ENCODE measurements at places on chromosomes 4 and X. TPM values are rescaled to one million over a fixed set of nuclear protein-coding genes. Genes with fewer than 3 reads are reported as not detected.

The NEUROG2 gene
- total RNA-seq = not detected

The IRF2 gene
- 10.0 TPM for total RNA-seq

The ADGRA3 gene
- 17.4 TPM for total RNA-seq

The MAGEA12 gene
- 0.15 TPM for total RNA-seq

The CLTRN gene
- total RNA-seq = 0.82 TPM

The SHROOM2 gene
- total RNA-seq = 0.73 TPM

The PDHA2 gene
- total RNA-seq = not detected

The SUPT20HL2 gene
- total RNA-seq = not detected

The TMEM150C gene
- total RNA-seq = 1.4 TPM

The VAMP7 gene
- 32.1 TPM for total RNA-seq

The ASMT gene
- 0.44 TPM for total RNA-seq

The FAM47E gene
- not detected for total RNA-seq

The ADH7 gene
- total RNA-seq = not detected

The KANTR gene
- 2.1 TPM for total RNA-seq

The MYOZ2 gene
- not detected for total RNA-seq

The SPANXD gene
- total RNA-seq = not detected

The F8A3 gene
- total RNA-seq = 0.55 TPM

The IDUA gene
- total RNA-seq = 13.4 TPM

The GPM6B gene
- total RNA-seq = 0.09 TPM

The CHM gene
- 8.6 TPM for total RNA-seq

The MFAP3L gene
- 3.9 TPM for total RNA-seq

The COQ2 gene
- total RNA-seq = 17.2 TPM

The EPHA5 gene
- total RNA-seq = 0.17 TPM

The AREG gene
- 31.2 TPM for total RNA-seq

The BEX3 gene
- 264 TPM for total RNA-seq

The TCEANC gene
- total RNA-seq = 0.86 TPM

The DCAF8L2 gene
- not detected for total RNA-seq

The NHSL2 gene
- total RNA-seq = 0.37 TPM

The TRIM61 gene
- not detected for total RNA-seq

The LRIT3 gene
- total RNA-seq = not detected

The PRRG3 gene
- not detected for total RNA-seq

The PRICKLE3 gene
- total RNA-seq = 12.4 TPM

The OTC gene
- total RNA-seq = not detected

The FOXP3 gene
- total RNA-seq = 0.14 TPM

The TEX13B gene
- not detected for total RNA-seq

The MTTP gene
- total RNA-seq = not detected

The HHIP gene
- 0.60 TPM for total RNA-seq

The MAGEA2B gene
- not detected for total RNA-seq

The SMIM43 gene
- 0.16 TPM for total RNA-seq

The RNF212 gene
- 2.3 TPM for total RNA-seq

The TCEAL6 gene
- total RNA-seq = not detected

The NSG1 gene
- total RNA-seq = 9.4 TPM

The CSN3 gene
- not detected for total RNA-seq

The GPR173 gene
- not detected for total RNA-seq

The NCBP2L gene
- not detected for total RNA-seq

The HPGDS gene
- total RNA-seq = not detected

The ARX gene
- 0.48 TPM for total RNA-seq

The POLN gene
- 1.8 TPM for total RNA-seq

The ANOS1 gene
- 0.20 TPM for total RNA-seq

The ITIH6 gene
- total RNA-seq = not detected
